Lung (tissue), 17 donors: ENCODE measurements at places on chromosomes 5 and 9. TPM values are rescaled to one million over a fixed set of nuclear protein-coding genes. Genes with fewer than 3 reads are reported as not detected.

Gene MEIKIN
- 0.08 TPM for polyA plus RNA-seq

Gene ZNF883
- 0.26 TPM for polyA plus RNA-seq

Gene CXXC5
- polyA plus RNA-seq = 20.7 TPM

Gene CDK7
- polyA plus RNA-seq = 37.7 TPM

Gene SNX24
- polyA plus RNA-seq = 24.6 TPM

Gene QRFP
- 0.16 TPM for polyA plus RNA-seq

Gene EIF4E1B
- not detected for polyA plus RNA-seq

Gene ELAVL2
- polyA plus RNA-seq = 0.02 TPM

Gene MLANA
- polyA plus RNA-seq = not detected

Gene RAD1
- polyA plus RNA-seq = 15.8 TPM

Gene SPATA31C1
- not detected for polyA plus RNA-seq

Gene SPINK6
- 0.25 TPM for polyA plus RNA-seq

Gene SLC34A1
- 0.02 TPM for polyA plus RNA-seq

Gene ANKRD31
- 0.06 TPM for polyA plus RNA-seq

Gene ACTBL2
- 0.29 TPM for polyA plus RNA-seq

Gene ARRDC3
- polyA plus RNA-seq = 56.1 TPM

Gene PCDH1
- 45.1 TPM for polyA plus RNA-seq

Gene CTNND2
- 0.30 TPM for polyA plus RNA-seq

Gene GCNT1
- polyA plus RNA-seq = 4.5 TPM

Gene GAPT
- polyA plus RNA-seq = 4.1 TPM

Gene TSC1
- 11.4 TPM for polyA plus RNA-seq

Gene ADRB2
- 3.5 TPM for polyA plus RNA-seq

Gene SLC1A3
- polyA plus RNA-seq = 47.6 TPM
